ENCODE measurements at places on chromosomes 4 and X.

GRCh38 chr4:58286335-58286734 lies 1176.2 kb upstream of the IGFBP7 start:
- no peak for DNase-seq

- no peak for DNase-seq
These were observed 50.9 kb downstream of the NAP1L5 start for GRCh38 chr4:88646528-88647280.

- DNase-seq, result no peak
These were observed 583.5 kb upstream of the FAT1 start for GRCh38 chr4:187307131-187307530.

DNA sequence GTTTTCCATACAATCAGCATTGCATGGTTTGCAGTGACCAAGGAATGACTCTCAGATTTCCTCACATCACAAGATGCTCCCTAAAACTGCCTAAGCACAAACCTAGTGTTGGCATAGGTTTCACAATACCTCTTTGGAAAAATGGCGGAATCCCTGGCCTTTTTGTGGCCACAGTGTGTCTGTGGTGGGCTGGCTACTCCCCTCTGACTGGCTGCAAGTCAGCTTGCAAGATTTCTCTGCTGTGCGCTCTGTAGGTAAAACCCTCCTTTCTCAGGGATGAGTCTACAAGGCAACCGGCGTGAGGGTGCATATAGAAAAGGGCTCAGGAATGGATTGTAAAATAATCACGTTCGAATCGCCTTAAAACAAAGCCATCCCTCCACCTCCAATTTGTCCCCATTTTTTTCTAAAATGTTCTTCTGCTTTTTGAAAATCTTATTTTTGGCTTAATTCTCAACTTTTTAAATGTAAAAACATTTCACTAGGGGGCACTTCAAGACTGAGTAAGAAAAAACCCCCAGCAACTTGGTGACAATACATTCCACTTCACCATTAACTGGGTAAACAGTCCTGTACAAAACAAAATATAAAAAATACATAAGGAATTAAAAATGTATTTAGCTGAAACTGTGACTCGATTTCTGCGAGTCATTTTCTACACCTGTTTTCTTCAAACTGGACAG lies 235.6 kb downstream of the STIM2 start:
- DNase-seq, result no peak

DNA sequence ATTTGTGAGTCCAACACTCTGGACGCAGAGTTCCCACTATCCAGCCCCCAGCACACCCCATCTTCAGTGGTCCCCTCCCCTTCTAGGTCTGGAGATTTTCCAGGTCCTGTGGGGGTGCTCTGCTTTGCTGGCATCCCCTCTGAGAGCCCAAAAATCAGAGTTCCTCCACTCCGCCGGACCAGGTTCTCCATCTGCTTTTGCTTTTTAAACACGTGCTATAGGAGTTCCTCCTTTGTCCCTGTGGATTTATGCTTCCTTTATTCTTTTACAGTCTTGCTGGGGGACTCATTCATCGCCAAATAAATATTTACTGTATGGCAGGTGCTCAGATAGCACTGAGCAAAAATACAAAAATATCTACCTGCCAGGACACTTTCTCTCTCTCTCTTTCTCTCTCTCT lies 324.7 kb downstream of the STK32B start:
- no peak for DNase-seq

- no peak for DNase-seq
These were observed 184.2 kb upstream of the RBPJ start for GRCh38 chr4:26136615-26137014.

GRCh38 chrX:123087326-123087725 lies 96.8 kb upstream of the GRIA3 start:
- DNase-seq, result peak; percentile 15

DNA sequence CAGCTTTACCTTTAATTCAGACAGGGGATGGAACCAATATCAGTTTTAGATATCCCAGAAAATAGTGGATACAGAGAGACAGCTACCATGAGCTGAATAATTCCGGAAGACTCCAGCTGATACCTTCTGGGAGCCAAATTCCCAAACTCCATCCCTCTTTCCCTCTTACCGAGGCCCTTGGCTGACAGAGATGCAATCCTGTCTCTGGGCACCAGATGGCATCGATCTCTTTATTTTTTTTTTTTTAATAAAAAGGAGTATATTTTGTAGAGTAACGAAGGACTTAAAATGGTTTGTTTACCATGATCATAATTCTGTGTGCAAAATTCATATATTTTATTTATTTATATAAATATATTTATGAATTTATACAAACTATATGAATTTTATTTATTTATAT lies 31.0 kb downstream of the RAB40A start:
- DNase-seq, result peak; percentile 62

DNA sequence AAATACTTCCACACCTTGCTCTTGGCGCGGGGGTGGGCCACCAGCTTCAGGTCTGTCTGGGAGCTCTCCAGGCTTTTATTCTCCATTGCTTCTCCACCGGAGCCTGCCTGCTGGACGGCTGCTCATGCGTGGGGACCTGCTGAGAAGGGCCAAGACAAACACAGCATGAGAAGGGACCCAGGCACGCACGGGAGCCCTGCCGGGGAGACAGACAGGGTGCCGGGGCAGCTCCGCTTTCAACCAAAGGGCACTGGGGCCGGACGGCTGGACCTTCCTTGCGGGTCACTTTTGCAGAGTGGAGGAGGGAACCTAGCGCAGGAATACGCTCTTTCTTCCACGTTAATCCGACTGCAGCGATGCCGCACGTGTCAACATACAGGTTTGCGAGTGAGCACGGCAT lies 10.1 kb downstream of the DHRSX start:
- no peak for DNase-seq

- peak; percentile 61 for DNase-seq
These were observed 149.9 kb downstream of the ARSF start for GRCh38 chrX:3191201-3191600.

DNA sequence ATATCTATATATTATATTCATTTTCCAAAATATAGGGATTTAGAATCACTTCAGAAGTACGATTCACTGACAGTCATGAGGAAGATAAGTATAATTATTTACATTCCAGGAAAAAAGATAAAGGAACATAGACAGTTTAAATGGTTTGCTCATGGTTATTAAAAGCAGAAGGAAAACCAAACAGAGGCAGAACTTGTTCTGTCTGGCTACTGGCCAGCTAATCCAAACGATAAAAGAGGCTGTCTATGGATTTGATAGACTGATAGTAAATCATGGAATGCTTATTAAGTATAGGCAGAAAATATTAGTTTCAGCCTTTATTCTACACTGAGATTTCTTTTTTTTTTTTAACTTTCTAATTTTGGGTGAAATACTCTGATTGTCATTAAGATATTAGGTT lies 50.2 kb downstream of the RPGR start:
- no peak for DNase-seq

DNA sequence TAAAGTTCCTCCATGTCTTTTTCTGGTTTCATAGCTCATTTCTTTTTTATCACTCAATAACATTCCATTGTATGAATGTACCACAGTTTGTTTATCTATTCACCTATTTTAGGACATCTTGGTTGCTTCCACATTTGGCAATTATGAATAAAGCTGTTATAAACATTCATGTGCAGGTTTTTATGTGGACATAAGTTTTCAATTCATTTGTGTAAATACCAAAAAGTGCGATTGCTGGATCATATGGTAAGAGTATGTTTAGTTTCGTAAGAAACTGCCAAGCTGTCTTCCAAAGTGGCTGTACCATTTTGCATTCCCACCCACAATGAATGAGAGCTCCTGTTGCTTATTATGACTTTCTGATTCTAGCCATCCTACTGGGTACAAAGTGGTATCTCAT lies 36.3 kb upstream of the ZFX start:
- DNase-seq, result no peak

Measured in AG08395 (cell line).